Adipocyte (in vitro differentiated cells): ENCODE measurements at places on chromosomes 2 and 18.

DNA sequence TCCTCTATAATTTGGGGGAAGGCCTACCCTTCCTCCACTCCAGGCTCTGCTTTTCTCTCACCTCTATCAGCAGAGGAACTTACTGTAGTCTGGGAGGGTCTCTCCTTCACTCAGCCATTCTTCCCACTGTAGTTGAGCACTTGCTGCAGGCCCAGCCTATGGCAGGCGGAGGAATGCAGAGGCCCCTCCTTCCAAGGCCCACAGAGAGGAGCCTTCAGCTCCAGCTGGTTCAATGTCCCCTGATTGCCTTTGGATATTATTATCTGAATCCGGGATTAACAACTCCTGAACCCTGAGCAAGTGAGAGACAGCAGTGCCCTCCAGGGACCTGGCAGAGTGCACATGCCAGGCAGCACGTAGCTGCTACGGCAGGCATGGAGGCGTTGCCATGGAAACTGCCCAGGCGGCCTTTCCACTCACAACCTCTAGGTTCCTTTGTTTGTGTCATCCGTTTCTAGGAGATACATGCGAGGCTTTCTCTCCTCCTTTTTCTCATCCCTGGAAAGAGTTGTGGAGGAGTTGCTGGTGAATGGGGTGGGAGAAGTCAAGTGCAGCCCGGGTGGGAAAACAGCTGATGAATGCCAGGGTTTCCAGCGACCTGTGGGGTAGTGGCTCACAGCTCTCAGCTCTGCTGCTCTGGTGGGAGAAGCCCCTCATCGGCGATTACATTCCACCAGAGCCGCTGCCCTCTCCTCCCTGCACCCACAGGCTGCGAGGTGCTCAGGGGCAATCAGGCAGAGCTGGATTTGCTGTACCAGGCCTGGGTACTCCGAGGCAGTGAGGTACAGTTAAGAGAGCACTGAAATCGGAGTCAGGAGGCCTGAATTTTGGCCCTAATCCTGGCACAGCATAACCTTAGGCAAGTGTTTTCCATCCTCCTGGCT lies 55.3 kb upstream of the HK2 start:
- no peak for DNase-seq

DNA sequence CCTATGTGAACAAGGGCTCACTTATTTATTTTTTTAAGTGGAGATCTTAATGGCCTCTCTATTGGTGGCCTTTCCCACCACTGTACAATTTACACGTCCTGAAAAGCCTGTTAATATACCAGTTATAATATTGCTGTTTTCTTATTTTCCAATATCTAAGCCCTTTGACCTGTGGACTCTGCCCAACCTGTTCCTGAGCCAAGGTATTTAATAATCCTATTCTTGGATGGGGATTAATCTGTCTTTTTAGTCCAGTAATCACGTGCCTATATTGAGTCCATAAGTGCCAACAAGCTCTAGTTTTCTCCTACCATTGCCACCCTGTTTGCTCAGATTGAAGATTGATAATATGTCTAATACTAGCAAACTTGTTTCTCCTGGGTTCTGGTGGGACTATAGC lies 42.7 kb downstream of the MBD5 start:
- no peak for DNase-seq

GRCh38 chr18:68948622-68949021 lies 150.7 kb downstream of the CCDC102B start:
- DNase-seq = no peak

- peak; percentile 83 for DNase-seq
Measured at GRCh38 chr2:119407430-119408220, 24.0 kb upstream of the TMEM37 start.

GRCh38 chr2:159793326-159793725 lies 4.7 kb downstream of the CD302 start:
- no peak for DNase-seq

- DNase-seq = no peak
Measured at GRCh38 chr2:229642371-229642770, 72.0 kb downstream of the DNER start.

- DNase-seq = no peak
Measured at GRCh38 chr2:51324051-51324450, 292.1 kb upstream of the NRXN1 start.

DNA sequence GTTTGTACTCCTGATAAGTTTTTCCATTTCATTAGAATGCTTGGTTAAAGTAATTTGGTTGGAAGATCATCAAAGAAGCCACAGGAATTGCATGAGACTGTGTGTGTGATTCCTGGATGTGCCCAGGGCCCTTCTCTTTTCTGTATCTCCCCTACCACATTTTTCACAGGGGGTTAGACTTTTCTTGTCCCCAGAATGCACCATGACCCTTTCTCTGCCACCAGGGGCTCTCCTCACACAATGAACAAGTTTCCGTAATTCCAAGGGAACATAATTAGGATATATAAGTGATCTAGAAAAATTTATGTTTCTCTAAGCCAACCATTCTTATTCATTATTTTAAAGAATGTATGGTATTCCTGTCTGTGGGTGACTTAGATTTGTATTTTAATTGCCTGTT lies 291.8 kb downstream of the NEDD4L start:
- DNase-seq = peak; percentile 14

DNA sequence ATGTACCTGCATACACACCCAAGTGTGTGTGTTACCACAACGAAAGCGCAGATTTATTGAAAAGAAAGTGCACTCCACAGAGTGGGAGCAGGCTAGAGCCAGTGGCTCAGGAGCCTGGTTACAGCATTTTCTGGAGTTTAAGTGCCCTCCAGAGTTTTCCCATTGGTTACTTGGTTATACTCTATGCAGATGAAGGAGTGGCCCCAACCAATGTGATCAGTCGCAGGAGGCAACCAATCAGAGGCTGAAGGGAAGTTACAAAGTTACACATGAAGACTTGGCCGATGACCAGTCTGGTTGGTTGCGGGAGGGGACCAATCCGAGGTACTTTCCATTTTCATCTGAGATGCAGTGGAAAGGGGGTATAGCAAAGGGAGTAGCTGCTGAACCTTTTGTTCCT lies 13.5 kb upstream of the PRLH start:
- DNase-seq = no peak

- no peak for DNase-seq
Measured at GRCh38 chr18:75745147-75745546, 317.6 kb upstream of the SMIM21 start.

GRCh38 chr18:75317300-75317699 lies 106.7 kb downstream of the TSHZ1 start:
- no peak for DNase-seq

GRCh38 chr2:111967018-111967417 lies 68.6 kb downstream of the MERTK start:
- DNase-seq = no peak
